ENCODE measurements at places on chromosomes 3 and 15.

DNA sequence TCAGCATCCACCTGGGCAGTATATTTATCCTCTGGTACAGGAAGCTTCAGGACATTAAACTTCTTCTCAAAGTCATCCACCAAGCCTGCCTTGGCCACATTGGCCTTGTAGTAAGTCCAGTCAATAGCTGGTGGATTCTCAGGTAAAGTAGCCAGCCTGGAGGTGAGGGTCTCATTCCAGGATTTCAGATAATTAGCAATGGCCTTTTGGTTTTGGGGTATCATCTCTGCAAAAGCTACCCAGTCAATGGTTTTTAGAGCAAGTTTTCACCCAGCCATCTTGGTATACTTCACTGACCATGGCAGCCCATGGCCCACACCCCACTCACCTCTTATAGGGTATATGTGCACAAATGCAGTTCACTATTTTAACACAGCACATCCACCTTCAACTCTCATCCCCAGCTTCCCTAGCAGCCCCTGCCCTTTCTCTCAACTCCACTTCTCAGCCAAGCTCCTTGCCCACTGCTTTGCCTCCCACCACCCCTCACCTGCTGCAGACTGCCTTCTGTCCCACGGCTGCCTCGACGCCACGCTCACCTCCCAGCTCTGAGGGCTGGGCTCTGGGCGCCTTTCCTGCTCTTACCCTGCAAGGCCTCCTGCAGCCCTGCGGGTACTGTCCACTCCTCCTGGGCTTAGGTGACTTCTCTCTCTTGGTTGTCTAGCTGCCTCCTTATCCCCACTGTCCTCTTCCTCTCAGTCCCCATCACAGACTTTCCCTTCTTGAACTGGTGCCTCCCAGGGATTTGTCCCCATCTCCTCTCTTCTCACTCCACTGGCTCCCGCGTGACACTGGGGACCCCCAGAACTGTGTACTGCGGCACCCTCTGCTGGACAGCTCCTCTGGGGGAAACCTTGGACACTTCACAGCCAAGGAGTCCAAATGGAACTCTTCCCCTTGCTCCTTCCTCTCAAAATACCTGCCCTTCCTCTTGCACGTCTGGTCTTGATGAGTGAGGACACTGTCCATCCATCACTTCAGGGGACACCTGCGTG lies 1.7 kb upstream of the TGM5 start:
- no peak for DNase-seq

- DNase-seq: no peak
Observed at GRCh38 chr3:155243512-155243921, 50.0 kb downstream of the STRIT1 start.

- no peak for DNase-seq
Observed at GRCh38 chr3:114827495-114827894, 319.6 kb downstream of the ZBTB20 start.

DNA sequence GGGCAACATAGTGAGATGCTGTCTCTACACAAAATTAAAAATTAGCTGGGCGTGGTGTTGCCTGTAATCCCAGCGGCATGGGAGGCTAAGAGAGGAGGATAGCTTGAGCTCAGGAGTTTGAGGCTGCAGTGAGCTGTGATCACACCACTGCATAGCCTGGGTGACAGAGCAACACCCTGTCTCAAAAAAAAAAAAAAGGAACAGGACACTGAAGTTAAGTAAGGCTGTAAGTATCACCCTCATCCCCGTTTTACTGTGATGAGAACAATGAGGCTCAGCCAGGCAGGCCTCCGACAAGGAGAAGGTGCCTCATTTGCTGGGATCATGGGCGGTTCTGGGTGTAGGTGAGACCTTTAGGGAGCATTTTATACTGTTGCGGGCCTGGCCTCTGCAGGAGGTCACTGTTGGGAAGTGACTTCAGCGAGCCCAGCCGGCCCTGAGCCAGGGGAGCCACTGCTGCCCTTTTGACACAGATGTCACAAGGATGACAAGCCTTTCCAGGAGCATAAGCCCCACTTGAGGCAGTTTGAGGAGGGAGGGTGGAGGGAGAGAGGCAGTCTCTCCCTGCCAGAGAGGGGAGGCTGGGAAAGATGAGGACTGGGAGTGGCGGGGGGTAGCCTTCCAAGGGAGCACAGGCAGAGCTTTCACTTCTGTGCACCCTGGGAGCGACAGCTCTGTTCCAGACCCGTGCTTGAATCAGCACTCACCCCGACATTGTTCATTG lies 30.8 kb downstream of the IRAK2 start:
- DNase-seq: no peak

DNA sequence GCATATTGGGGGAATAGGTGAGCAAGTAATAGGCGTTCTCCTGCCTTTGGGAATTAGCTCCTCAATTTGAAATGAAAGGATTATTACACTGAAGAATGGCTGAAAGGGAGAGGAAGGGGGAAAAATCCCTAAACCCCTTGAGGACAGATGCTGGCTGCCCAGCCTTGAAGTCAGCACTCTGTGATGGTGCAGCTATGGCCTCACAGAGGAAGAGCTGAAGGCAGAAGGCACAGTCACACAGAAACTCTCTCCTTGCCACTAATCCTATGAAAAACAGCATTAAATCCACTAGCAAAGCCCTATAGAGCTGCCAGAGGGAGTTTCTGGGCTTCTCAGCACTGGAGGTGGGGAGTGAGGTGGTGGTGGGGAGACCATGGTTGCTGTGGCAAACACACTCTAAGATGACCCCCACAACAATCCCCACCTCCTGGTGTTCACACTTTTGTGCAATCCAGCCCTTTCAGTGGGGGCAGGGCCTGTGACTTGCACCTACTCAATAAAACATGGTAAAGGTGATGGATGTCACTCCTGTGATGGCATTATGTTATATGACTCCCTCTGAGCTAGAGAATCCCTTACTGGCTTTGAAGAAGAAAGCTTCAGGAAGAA lies 101.2 kb downstream of the RFTN1 start:
- no peak for DNase-seq

GRCh38 chr3:171491361-171491760 lies 31.2 kb upstream of the TNIK start:
- no peak for DNase-seq

GRCh38 chr3:88912294-88912877 lies 195.0 kb upstream of the EPHA3 start:
- no peak for DNase-seq

GRCh38 chr15:40743485-40743901 lies 11.6 kb downstream of the RMDN3 start:
- no peak for DNase-seq

GRCh38 chr3:146050691-146051090 lies 110.3 kb downstream of the PLOD2 start:
- DNase-seq: no peak

- DNase-seq: no peak
Observed at GRCh38 chr15:90641581-90642463, 75.3 kb upstream of the BLM start.

- no peak for DNase-seq
Observed at GRCh38 chr15:39613861-39614260, 33.0 kb downstream of the THBS1 start.

DNA sequence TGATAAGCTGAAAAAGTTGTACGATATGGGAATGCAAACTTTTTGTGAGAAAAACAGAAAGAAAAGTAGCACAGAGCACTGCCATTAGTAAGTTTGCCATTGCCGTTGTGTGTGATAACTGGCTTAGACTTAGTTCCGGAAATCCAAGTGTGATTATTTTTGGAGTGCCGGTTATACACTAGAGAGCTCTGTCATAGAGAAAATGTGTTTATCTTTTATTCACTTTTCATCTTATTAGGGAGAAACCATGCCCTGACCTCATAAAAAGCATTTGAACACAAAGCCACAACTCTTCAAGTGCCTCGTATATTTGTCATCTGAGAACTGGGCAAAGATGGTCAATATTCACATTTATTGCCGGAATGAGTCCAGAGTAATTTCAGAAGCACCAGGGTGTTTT lies 36.1 kb downstream of the CTDSPL start:
- no peak for DNase-seq

- DNase-seq: no peak
Observed at GRCh38 chr3:196311-197148, at the start of gene CHL1. CHL1 (plus strand) TSS chr3:196763; CDS start chr3:319777, 123,014 bp downstream.

DNA sequence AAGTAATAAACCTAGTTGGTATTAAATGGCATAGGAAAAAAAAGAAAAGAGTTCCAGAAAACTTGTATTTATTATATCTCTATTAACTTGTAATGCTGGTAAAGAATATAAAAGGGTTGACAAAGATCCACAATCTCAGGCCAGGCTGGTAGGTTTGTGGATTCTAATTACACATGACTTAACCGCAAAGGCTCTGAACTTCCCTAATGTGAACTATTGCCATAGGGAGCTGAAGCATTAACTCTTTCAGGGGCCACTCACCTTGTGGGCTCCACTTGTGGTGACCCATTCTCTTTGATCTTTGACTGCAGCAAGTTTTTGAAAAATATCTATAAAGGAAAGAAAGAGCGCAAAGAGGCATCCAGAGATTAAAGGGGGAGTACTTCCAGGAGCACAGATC lies 58.5 kb downstream of the NEK10 start:
- DNase-seq: no peak

DNA sequence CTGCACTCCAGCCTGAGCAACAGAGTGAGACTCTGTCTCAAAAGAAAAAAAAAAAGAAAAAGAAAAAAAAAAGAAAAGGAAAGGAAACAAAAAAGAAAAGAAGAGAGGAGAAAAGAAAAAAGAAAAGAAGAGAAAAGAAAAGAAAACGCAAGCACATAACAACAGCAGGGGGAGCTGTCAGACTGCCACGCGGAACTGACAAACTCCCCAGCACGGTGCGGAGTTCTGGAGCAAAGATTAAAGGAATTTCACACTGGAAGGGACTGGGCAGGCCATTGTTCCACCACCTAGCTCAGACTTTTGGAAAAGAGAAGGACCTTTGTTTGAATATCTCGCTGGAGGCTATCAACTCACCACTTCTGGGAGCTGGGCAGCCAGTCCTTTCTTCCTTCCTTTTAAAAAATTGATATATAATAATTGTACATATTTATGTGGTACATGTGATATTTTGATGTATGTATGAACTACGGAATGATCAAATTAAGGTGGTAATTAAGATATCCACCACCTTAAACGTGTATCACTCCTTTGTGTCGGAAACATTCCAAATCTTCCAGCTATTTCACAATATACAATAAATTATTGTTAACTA lies 40.5 kb downstream of the DPPA2 start:
- DNase-seq: no peak

DNA sequence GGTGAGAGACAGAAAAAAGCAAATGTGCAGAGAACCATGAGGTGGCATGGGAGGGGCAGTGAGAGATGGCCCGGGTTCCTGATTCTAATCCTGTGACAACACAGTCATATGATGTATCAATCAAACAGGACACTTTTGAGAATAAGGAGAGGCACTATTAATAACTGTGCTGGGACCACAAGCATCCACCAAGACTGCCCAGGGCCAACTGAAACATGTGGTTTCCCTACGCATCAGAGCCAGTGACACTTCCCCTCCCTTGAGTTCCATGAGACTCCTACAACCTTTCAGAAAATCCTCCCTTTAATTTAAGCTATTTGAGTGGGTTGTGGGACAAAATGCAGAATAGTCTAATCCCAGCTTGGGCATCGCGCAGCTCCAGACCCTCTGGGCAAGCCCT lies 17.4 kb downstream of the SH3BP5 start:
- DNase-seq: no peak

All from SIG-M5 (cell line).